ENCODE measurements at places on chromosomes 16 and 17.

DNA sequence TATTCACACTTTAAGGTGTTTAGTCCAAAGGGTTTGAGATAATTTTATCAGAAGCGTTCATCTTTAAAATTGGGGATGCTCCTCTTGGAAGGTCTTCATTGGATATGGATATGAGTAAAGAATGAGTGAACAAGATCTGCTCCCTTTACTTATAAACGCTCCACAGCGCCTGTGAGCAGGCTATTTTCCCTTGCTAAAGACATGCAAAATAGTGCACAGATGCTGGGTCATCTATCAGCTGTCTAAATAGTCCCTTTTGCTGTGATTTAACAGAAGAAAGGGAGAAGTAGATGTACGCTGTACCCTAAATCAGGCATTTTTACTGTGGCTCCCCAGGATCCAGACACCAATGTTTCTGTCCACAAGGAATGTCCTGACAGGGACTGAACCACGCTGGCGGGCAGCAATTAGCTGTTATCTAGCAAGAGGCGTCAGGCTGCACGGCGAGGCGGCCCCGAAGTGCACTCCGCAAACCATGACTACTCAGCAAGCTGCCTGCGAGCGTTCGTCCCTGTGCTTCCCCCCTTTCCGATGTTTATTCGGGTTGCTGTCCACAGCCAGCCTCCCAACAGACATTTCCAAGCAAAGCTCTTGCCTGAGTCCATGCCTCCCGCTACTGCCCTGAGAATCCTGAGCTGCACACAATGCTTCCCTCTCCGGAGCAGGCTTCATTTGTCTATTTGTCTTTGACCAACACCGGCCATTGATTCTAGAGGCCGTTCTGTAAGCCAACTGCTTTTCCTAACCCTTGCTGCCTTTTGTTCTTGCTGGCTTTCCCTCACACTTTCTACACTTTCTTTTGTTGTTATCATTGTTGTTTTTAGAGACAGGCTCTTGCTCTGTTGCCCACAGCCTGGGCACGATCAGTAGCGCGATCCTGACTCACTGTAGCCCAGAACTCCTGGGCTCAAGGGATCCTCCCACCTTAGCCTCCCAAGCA, 55.7 kb upstream of the CNEP1R1 start:
- DNase-seq, result no peak

DNA sequence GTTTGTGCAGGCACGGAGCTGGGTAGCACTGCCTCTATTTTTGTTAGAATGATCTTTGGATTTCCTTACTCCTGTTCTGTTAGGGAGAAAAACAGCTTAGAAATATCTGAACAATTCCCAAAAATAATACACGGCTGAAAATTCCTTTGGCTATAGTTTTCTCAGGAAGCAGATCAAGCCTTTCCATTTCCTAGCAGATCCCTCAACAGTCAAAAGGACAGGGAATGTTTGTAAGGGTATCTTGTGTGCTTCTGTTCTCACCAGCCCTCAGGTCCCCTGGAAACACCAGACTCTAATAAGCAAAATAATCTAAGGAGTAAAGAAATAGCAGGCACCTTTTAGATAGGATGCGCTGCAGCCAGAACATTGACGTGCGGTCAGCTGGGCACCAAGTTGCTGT, 30.5 kb upstream of the WSB1 start:
- no peak for DNase-seq

- DNase-seq, result peak; percentile 41
These were observed at the start of gene TSPOAP1 for GRCh38 chr17:58328195-58329034. Gene TSPOAP1 (minus strand): TSS chr17:58328795. CDS start chr17:58327920, 875 bp downstream.

- no peak for DNase-seq
These were observed 15.0 kb upstream of the C17orf58 start for GRCh38 chr17:68011199-68011665.

GRCh38 chr17:12979826-12980500, 37.9 kb downstream of the ELAC2 start:
- no peak for DNase-seq

GRCh38 chr17:2122641-2123302, 67.9 kb downstream of the HIC1 start:
- DNase-seq, result no peak

DNA sequence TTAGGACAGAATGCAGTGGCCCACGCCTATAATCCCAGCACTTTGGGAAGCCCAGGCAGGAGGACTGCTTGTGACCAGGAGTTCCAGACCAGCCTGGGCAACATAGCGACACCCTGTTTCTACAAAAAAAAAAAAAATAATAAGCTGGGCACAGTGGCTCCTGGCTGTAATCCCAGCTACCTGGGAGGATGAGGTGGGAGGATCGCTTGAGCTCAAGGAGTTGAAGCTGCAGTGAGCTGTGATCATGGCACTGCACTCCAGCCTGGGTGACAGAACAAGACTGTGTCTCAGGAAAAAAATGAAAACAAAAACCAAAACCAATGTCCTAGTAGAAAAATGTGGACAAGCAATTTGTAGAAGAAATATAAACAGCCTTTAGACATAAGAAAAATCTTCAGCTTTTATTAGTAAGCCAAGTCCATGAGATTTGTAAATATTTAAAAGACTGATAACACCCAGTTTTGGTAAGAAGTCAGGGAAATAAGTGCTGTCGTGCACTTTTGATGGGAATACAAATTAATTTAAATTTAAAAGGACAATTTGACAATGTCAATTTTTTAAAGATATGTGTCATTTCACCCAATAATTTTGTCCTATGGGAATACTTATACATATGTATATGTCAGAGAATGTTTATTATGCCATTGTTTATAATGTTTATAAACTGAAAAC, 11.1 kb downstream of the SCPEP1 start:
- DNase-seq, result no peak

DNA sequence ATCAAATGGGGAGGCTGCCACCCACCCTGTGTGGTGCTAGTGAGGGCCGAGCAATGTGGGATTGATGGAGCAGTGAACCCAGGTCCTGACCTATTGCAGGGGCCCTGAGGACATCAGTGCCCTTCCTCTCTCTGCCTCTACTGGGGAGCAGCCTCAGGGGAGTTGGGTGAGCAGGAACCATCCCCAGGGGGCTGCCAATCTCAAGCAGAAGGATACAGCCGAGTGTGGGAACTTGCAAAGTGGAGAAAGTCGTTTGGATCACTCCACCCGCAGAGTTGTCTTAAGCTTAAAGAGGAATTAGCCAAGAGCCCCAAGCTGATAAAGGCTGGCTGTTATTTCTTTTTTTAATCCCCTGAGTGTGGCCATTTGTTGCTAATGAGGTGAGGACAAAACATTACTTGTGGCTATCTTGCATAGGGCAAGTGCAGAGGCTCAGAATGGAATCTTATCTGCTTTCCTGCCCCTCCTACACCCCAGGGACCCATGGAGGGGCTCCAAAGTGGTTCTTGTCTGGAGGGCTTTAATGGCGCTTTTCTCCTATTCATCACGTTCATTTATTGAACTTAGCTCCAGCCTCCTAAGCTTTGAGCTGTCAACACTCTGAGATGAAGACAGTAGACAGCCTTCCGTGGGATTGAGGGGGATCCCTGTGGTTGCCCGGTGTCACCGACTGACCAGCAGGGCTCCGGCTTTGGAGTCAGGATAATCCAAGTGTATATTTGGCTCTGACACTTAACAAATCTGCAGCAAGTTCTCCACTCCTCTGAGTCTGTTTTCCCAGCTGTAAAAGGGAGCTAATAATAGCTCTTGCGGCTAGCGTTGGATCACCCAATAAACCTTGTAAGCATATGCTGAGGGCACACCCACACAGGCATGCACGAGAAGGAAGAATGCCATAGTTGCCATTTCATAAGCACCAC, 45.1 kb downstream of the MYH11 start:
- peak; percentile 38 for DNase-seq

GRCh38 chr17:64232466-64233262, 30.4 kb downstream of the TEX2 start:
- DNase-seq, result no peak

DNA sequence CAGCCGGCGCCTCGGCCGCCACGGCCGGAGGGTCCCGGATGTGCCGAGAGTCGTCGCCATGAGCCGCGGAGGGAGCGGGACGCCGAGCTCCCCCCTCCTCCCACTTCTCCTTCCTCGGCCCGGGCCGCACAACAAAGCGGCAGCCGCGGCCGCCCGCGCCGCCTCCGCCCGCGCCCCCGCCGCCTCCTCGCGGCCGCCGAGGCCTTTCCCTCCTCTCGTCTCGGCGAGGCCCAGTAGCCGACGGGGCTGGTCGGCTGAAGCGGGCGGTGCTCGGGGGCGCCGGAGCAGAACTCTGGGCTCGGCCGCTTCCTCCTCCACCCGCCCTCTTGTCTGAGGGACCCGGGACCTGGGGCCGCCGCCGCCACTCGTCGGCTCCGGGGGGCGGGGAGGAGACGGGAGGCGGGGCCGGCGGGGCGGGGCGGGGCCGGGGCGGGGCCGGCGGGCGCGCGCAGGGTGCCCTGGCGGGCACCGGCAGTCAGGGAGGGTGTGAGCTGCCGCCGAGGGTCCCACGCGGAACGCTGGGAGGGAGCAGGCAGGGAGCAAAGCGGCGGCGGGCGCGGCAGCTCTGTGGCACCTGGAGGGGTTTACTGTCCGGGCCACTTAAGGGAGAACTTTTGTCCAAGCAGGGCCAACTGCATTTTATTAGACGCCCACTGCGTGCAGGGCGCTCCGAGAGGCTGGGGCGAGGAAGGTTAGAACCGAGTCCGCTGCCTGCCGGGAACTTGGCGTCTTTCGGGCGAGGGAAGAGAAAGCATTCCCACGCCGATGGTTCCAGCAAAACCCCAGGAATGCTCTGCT, at the start of gene SMURF2:
Gene SMURF2 (minus strand): TSS at position 332 of the 798 bp plus-strand sequence. CDS start 427 bp downstream, outside the sequence.
- peak; percentile 66 for DNase-seq

DNA sequence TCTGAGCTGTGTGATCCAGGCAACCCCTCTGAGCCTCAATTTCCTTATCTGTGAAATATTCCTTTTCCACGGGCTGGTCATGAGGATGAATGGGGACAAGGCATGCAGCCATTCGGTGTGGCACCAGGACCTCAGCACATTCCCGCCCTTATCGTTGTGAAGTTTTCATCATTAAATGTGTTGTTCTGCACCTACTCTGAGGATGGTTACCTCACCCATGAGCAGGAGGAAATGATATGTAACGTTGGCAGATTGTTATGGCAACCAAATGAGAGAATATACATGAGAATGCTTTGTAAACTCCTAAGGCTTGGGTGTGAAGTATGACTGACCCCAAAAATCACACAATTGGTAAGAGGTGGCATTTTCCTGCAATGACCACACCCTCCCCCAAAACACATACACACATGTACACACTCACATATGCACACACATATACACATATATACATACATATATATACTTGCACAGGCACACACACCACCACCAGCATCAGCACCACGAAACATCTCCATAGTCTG, 39.5 kb downstream of the SMARCE1 start:
- DNase-seq, result no peak

- no peak for DNase-seq
These were observed 24.9 kb downstream of the BAHCC1 start for GRCh38 chr17:81419886-81420768.

DNA sequence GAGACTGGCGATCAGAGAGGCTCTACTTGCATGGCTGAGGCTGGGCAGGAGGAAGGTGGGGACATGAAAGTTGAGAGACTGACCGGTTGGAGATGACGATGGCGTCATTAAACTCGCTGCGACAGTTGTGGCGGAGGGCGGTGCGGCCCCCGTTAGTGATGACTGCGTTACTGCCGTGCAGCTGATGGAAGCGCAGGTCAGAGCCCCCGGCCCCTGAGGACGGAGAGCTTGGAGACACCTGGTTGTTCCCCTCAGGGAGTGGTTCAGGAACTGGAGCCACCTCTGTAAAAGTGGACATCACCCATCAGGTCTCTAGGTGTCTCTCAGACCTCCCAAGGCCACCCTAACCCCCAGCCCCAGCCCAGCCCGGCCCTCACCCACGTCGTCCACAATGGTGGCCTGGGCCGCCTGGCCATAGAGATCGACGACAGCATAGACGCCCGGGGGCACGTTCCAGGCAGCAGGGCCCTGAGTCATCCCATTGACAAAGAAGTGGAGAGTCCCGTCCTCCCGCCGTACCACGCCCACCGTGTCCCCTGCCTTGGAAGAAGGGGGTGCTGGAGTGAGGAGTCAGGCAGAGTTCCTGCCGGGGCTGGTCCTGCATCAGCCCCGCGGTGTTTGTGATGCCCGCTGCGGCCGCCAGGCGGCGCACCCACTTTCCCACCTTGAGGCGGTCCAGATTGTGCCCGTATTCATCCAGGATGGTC, 5.3 kb downstream of the NEURL4 start:
- peak; percentile 94 for DNase-seq

DNA sequence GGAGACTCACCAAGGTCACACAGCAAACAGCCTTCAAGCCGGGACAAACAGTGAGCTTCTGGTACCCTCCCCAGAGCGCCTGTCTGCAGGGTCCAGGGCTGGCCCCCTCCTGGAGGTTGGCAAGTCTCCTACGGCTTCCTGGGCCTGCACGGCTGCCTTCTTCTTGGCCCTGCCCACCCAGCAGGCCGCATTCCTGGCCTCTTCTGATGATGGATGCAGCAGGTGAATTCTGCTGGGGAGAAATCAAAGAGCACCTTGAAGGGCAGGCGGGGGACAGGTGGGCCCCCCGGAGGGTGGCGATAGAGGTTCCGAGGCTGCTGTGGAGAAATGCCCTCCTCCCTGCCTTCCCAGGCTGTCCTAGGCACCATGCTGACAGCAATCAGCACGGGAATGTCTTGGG, 3.8 kb upstream of the NOS2 start:
- DNase-seq, result no peak

Measured in D721Med (cell line).